ENCODE measurements at places on chromosomes 11 and 22.

DNA sequence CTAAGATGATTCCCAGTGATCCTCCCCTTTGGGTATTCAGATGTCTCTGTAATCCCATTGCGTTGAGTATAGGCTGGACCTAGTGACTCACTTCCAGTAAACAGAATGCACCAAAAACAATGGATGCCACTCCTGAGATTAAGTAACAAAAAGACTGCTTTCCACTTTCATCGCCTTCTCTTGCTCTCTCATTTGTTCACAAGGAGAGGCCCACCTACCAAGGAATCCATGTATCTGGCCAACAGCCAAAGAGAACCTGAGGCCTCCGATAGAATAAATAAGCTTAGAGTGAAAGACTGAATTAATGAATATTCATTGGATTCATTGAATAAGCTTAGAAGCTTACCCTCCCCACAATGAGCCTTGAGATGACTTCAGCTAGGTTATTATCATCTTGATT is 454.6 kb downstream of the KCNA4 start:
- DNase-seq = no peak

GRCh38 chr22:48832592-48832991 is 995.1 kb downstream of the BRD1 start:
- no peak for DNase-seq

- DNase-seq = no peak
Observed at GRCh38 chr22:28344918-28345703, 334.5 kb downstream of the TTC28 start.

DNA sequence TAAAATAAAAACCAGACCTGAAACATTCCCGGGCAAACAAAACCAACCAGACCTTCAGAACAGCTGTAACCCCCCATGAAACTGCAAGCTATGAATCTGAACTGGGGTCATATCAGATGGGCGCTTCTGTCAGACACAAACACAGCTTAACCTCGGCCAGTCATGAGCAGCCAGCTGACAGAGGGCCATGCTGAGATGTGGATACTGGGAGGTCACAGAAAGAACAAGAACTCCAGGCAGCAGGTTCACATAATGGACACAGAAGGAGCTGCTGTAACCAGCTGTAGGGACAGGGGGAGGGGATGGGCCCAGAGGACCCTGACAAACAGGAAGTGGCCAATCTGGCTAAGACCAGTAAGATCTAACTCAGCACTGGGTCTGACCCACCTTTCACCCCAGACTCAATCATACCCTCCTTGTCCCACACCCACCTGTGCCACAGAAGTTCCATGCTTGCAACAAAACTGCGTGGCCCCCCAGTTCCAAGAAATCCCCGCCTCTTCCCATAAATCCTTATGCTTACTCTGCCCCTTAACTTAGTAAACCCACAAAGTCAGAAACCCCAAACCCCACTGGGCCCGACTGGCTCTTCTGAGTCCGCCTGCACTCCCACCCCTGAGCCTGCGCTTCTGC is 4.0 kb downstream of the APOL4 start:
- DNase-seq = peak; percentile 69

DNA sequence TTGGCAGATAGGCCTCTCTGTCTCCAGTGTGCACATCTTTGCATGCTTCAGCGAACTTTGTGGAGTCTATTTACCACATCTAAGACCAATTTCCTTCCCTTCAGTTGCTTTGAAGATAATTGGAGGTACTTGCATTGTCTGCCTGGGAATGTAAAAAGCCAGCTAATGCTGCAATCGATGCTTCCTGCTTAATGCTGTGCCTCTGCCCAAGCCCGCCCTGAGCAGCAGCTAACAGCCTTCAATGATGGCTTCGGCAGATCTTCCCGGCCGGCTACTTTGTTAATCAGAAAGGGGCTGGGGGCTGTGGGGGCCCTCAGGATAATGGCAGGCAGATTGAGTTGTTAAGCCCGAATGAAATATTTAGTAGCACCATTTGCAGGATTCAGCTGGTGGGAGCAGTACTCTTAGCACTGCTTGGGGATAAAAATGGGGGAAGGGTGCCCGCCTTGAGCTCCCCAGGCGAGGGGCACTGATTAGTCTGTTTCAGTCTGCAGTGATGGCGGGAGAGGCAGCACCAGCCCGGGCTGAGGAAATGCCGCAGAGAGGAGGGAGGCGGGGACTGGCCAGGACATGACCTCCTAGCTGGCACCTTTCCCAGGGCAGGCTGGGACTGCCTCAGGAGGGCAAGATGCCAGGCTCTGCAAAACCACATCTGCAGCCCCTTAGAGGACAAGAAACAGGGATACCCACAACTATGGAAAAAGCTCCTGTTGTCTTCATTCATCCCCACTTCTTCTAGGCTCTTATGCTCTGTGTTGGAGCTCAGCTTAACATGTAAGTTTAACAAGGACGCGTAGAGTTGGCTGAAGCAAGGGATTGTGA is 460.0 kb downstream of the BUD13 start:
- peak; percentile 35 for DNase-seq

DNA sequence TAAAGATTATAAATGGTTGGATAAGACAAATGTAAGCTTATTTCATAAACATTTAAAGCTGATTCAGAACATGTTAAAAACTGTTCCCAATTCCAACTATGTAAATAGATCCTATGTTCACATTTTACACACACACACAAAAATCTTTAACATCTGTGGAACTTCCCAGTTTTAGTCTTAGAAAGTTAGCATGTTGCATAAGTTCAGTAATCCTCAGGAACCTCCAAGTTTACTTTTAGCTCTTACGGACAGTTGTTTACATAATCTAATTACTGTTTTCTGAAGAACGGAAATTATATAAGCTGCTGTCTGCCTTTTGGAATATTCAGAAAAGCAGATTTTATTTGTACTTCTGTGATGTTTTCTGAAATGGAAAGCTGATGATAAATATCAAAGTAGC is 53.3 kb downstream of the PANX1 start:
- no peak for DNase-seq

DNA sequence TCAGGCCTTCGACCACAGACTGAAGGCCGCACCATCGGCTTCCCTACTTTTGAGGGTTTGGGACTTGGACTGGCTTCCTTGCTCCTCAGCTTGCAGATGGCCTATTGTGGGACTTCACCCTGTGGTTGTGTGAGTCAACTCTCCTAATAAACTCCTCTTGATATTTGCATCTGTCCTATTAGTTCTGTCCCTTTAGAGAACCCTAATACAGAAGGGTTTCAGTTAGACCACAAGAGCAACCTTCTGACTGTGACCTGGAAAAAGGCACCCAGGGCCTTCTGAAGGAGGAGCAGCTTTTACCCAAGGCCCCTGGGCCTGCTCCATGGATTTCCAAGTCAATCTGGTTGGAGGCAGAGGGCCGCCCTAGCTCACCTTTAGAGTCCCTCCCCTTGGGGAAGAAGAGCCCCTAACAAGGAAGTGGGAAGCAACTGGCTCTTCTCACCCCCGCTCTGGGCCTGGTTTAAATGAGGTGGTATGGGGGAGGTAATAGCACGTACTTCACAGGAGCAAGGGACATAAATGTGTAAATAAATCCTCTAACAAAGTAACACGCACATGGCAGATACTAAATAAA is 11.2 kb upstream of the CHST1 start:
- no peak for DNase-seq

- peak; percentile 54 for DNase-seq
Observed at GRCh38 chr11:8090756-8091155, 9.7 kb downstream of the TUB start.

GRCh38 chr11:62962391-62962790 is 22.4 kb downstream of the SLC22A6 start:
- DNase-seq = no peak

DNA sequence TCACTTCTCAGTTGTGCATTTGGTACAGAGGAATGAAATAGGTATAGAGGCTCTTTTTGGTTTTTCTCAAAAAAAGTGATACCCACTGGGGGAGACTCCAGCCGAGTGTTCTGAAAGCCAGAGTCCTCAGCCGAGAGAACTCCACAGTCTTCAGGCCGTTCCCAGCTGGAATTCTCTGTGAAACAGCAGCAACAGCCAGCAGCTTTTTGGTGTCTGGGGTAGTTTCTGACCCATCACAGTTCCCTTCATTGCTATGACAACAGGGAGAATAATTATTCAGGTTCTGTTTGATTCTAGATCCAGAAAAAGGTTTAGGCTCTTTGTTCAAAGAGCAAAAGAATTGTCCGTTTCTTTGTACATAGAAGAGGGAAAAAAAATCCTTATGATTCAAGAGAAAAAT is 84.6 kb downstream of the C22orf31 start:
- no peak for DNase-seq

DNA sequence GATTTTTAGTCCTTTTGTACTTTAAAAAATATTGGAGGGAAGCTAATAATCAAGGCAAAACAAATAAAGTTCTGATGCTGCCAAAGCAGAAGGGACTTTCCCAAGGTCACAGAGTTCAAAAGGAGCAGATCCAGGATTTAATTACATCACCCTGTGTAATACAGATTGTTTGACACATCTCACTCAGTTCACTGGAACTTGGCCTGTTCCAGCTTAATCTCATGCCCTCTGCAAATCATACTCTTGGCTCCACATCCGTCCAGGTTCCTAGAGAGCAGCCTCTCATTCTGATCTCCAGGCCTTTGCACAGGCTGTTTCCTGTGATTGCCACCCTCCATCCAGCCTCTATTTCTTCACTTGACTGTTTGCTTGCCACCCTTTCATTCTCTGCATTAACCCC is 151.7 kb downstream of the SPON1 start:
- DNase-seq = no peak

DNA sequence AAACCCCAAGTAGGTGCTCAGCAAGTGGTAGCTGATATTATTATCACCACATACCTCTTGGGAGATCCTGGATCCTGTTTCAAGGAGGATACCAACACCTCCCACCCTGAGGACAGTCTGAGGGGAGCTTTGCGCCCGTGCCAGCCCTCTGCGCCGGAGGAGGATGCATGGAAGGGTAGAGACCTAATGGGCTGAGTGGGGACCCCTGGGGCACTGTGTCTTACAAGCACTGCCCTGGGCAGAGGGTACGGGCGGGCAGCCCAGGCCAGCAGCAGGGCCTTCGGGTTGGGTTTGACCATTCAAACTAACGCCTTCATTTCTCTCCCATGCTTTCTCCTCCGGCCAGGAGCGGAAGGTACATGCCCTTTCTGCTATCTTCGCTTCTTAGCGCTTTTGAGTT is 26.3 kb downstream of the MYBPC3 start:
- no peak for DNase-seq

- DNase-seq = no peak
Observed at GRCh38 chr11:102457865-102458264, 5.3 kb upstream of the TMEM123 start.

DNA sequence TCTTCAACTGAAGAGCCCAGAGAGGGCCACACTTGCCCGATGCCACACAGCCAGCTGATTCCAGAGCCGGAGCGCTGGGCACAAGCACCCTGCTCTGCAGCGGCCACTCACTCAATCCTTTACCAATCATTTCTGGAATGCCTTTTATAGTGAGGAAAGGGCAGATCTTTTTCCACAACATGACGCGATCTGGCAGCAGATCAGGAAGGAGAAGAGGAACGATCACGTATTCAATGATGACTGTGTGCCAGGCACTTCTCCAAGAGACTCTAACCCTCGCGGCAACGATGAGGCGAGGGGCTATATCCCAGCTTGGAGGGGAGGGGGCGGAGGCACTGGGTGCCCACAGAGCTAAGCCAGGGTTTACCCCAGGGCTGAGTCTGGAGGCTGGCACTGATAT is 56.3 kb upstream of the TCF20 start:
- DNase-seq = no peak

- DNase-seq = peak; percentile 22
Observed at GRCh38 chr11:107689317-107690202, 22.3 kb downstream of the SLN start.

- DNase-seq = no peak
Observed at GRCh38 chr11:65132238-65132987, 1.9 kb downstream of the SYVN1 start.

DNA sequence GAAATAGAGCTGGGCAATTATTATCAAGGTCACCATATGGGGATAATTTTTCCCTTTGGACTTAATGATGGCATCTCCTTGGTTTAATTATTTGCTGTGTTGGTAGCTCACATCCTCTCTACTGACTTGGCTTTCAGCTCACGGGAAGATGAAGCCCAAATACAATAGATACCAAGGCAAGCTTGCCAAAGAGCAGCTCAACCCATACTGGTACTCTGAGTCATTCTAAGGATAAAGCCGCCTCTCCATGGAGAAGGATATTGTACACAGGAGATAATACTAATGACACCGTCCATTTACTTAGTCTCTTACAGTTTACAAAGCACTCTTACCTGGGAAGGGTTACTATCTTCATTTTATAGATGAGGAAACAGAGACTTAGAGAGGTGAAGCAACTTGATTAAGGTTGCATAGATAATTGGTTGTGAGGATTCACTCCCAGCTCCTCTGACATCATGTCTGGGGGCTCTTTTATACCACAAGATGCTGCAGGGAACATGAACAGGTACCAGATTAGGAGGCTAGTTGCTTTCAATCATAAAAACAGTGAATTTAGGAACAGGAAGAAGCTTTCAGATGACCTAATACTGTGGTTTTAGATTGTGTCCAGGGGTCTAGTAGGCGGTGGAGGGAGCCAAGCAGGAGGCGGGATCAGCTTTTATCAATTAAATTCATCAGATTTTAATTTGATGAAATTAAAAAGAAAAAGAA is 48.3 kb upstream of the PICALM start:
- DNase-seq = no peak

DNA sequence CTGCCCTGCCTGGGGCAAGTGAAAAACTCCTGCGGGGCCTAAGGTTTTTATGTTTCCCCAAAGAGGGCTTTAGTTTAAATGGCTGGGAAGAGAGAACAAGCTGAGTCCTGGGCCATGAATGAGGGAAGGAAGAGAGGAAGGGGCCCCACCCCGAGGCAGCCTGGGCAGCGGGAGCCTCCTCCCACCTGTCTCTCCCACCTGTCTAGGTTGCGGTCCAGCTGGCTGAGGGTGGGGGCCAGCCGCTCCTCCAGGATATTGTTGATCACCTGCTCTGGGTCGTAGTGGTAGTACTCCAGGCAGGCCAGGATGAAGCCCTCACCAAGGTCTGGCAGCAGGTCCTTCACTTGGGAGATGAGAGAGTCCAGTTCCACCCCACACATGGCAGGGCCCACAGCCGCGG is 34.6 kb downstream of the UQCR10 start:
- no peak for DNase-seq

DNA sequence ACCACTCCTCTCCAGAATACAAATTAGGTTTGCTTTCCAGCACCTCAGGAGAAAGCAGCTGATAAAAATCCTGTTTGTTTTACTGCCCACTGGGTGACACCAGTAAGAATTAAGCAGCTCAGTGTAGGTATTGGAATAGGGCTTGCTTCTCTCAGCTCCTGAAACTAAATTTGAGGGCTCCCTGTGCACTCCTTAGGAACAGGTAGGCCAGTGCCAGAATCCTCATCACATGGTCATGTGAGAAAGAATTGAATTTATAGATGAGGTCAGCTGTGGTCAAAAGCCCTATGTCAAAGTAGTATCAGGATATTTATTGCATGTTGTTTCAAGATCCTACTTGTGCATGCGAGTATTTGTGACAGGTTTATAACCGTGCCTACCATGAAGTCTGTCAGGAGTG is 1.0 kb downstream of the PRSS23 start:
- no peak for DNase-seq

GRCh38 chr22:33920197-33920540 is at the start of gene LARGE1:
LARGE1 (minus strand) TSS chr22:33920476.
- no peak for DNase-seq

- DNase-seq = no peak
Observed at GRCh38 chr11:35029979-35030682, 108.8 kb upstream of the CD44 start.

- no peak for DNase-seq
Observed at GRCh38 chr11:118374729-118375128, 15.3 kb downstream of the UBE4A start.

Data from NCI-H524 (cell line).